ENCODE measurements at places on chromosomes 4 and X. TPM values are rescaled to one million over a fixed set of nuclear protein-coding genes. Genes with fewer than 3 reads are reported as not detected.

The CPLX1 gene
- total RNA-seq: not detected

The MAGEC3 gene
- not detected for total RNA-seq

The YIPF7 gene
- not detected for total RNA-seq

The G3BP2 gene
- 161 TPM for total RNA-seq

The CD38 gene
- total RNA-seq: 5.6 TPM

The COL4A5 gene
- total RNA-seq: not detected

The CDS1 gene
- 0.70 TPM for total RNA-seq

The CLDN34 gene
- total RNA-seq: not detected

The GAB3 gene
- 14.7 TPM for total RNA-seq

The CAPN6 gene
- total RNA-seq: not detected

The RPS6KA6 gene
- not detected for total RNA-seq

The DOK7 gene
- not detected for total RNA-seq

DNA sequence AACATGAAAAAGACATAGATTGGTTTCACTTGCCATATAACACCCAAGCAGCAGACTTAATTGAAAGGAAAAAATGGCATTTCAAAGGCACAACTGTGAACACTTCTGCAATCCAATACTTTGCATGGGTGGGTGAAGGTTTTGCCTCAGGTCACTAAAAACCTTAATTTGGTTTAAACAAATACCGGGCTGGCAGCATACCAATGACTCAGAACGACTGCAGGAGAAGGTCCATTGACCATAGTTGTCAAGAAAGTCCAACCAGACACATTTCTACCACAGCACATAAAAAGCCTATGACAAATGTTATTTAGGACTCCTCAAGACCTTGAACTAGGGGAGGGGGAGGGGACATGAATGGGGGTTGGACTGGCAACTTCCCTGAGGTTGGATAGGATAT lies 183.6 kb upstream of the TRPC5 start:
- DNase-seq: no peak
- no peak overlapping the region for H3K4me3 ChIP-seq
- H3K27me3 ChIP-seq: no peaks in the 10 kb centered on the region
- H3K4me1 ChIP-seq: no peaks in the 10 kb centered on the region
- H3K27ac ChIP-seq: no peak overlapping the region
- H3K36me3 ChIP-seq: no peaks in the 10 kb centered on the region

- peaks cover 11% of the 10 kb centered on the region for H3K4me1 ChIP-seq
- no peaks in the 10 kb centered on the region for H3K27me3 ChIP-seq
- DNase-seq: no peak
- H3K36me3 ChIP-seq: no peaks in the 10 kb centered on the region
- no peak overlapping the region for H3K4me3 ChIP-seq
Measured at GRCh38 chr4:110088670-110089069, 109.7 kb downstream of the ELOVL6 start.

GRCh38 chr4:78293821-78294301 lies 236.7 kb downstream of the FRAS1 start:
- H3K27me3 ChIP-seq: no peaks in the 10 kb centered on the region
- H3K27ac ChIP-seq: no peak overlapping the region
- no peak overlapping the region for H3K4me3 ChIP-seq
- H3K4me1 ChIP-seq: no peaks in the 10 kb centered on the region
- no peaks in the 10 kb centered on the region for H3K36me3 ChIP-seq
- no peak for DNase-seq

GRCh38 chr4:129926936-129927335 lies 831.0 kb downstream of the C4orf33 start:
- DNase-seq: no peak
- no peaks in the 10 kb centered on the region for H3K27me3 ChIP-seq
- H3K4me3 ChIP-seq: no peak overlapping the region

- no peaks in the 10 kb centered on the region for H3K4me1 ChIP-seq
- H3K27me3 ChIP-seq: no peaks in the 10 kb centered on the region
- H3K4me3 ChIP-seq: no peak overlapping the region
- H3K36me3 ChIP-seq: no peaks in the 10 kb centered on the region
- no peak overlapping the region for H3K27ac ChIP-seq
Measured at GRCh38 chr4:78650106-78651024, 98.8 kb downstream of the ANXA3 start.

- H3K4me3 ChIP-seq: no peak overlapping the region
- H3K36me3 ChIP-seq: peaks cover 25% of the 10 kb centered on the region
- no peak for DNase-seq
- no peaks in the 10 kb centered on the region for H3K27me3 ChIP-seq
Measured at GRCh38 chr4:184397516-184398163, 76.7 kb downstream of the IRF2 start.

DNA sequence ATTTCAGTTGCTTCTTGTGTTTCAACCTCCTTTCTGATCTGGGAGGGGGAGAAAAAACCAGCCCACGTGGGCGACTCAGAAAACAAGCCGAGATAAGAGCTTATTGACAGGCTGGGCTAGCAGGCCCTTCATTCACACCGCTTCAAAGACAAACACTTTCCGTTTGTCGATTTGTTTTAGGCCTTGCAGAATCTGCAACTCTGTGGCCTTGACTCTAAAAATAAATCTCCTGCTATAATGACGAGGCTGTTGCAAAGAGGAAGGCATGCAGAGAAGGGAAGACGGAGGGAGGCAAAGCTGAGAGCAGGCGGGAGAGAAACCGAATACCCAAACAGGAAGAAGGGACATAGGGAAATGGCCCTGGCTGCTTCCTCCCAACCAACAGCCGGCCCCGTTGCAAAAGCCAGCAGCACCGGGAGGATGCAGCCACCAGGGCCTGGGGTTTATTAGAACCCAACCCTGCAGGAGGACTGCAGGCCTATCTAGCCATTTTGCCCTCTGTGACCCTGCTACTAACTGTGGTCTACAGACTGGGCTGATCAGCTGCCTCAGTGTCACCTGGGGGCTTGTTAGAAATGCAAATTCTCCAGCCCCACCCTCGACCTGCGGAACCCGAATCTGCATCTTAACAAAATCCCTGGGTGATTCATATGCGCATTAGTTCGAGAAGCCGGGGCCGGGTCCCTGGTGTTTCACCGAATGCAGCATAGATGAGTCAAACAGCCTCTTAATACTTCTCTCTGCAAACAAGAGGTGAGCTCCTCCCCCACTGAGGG lies 325.5 kb downstream of the BCOR start:
- H3K27ac ChIP-seq: peak overlapping the region; percentile 43
- no peaks in the 10 kb centered on the region for H3K27me3 ChIP-seq
- peak overlapping the region; percentile 17 for H3K4me3 ChIP-seq

- H3K4me3 ChIP-seq: no peak overlapping the region
- H3K27ac ChIP-seq: no peak overlapping the region
- H3K27me3 ChIP-seq: no peaks in the 10 kb centered on the region
- no peaks in the 10 kb centered on the region for H3K36me3 ChIP-seq
- DNase-seq: no peak
- H3K4me1 ChIP-seq: no peaks in the 10 kb centered on the region
Measured at GRCh38 chr4:111542056-111542455, 603.2 kb upstream of the FAM241A start.

- peaks cover 72% of the 10 kb centered on the region for H3K36me3 ChIP-seq
- H3K27ac ChIP-seq: no peak overlapping the region
- no peaks in the 10 kb centered on the region for H3K4me1 ChIP-seq
- DNase-seq: no peak
- H3K4me3 ChIP-seq: no peak overlapping the region
Measured at GRCh38 chr4:48556268-48556667, 66.2 kb downstream of the ZAR1 start.

GRCh38 chrX:48890934-48891401 lies 6.6 kb downstream of the TIMM17B start:
- H3K27ac ChIP-seq: peak overlapping the region; percentile 81
- no peaks in the 10 kb centered on the region for H3K36me3 ChIP-seq
- no peaks in the 10 kb centered on the region for H3K27me3 ChIP-seq
- H3K4me1 ChIP-seq: peaks cover 4% of the 10 kb centered on the region

DNA sequence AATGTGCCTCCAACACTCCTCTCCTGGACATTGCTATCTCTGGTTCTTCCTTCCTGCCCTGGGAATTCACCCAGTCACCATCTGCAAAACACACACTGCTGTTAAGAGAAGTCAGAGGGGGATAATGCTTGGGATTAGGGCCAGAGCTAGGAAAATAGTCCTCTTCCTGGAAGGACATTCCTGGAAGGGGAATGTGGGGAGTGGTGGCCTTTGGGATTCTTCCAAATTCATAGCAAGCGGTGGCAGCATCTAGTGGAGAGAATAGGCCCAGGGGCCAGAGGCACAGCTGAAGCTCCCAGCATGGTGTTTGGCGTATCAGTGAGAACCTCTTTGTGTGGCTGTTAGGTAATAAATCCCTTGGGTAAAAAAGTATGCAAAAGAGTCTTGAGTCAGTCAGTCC lies 34.3 kb downstream of the SHROOM4 start:
- H3K27ac ChIP-seq: no peak overlapping the region
- no peaks in the 10 kb centered on the region for H3K36me3 ChIP-seq
- no peaks in the 10 kb centered on the region for H3K4me1 ChIP-seq
- no peaks in the 10 kb centered on the region for H3K27me3 ChIP-seq

DNA sequence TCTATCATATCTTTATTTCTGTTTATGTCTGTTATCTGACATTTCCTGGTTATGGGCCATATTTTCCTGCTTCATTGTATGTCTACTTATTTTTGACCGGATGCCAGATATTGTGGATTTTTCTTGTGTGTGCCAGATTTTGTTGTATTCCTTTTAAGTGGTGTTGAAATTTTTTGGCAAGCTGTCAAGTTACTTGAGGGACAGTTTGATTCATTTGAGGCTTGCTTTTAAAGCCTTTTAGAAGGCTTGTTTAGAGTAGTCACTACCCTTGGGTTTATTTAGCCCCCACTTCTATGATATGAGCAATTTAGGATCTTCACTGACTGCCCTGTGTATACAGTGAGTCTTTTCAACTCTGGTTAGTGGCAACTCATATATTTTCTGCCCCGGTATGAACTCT lies 29.2 kb upstream of the NPY2R start:
- no peaks in the 10 kb centered on the region for H3K4me1 ChIP-seq
- no peak for DNase-seq
- no peaks in the 10 kb centered on the region for H3K36me3 ChIP-seq
- no peaks in the 10 kb centered on the region for H3K27me3 ChIP-seq
- H3K4me3 ChIP-seq: no peak overlapping the region

DNA sequence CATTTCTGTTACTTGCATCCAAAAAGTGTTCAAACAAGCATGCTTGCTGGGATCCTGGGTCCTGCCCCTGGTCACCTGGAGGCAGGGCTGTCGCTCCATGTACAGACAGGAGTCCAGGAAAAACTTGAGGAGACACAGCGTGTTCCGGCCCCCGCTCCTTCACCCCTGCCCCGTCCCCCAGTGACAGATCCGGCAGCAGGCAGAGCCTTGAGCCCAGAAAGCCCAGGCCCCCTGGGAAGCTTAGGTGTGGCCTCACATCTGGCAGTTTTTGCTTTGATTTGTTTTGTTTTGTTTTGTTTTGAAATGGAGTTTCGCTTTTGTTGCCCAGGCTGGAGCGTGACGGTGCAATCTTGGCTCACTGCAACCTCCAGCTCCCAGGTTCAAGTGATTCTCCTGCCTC lies 67.0 kb downstream of the TRMT44 start:
- no peak overlapping the region for H3K27ac ChIP-seq
- no peak overlapping the region for H3K4me3 ChIP-seq
- DNase-seq: no peak
- H3K27me3 ChIP-seq: no peaks in the 10 kb centered on the region
- no peaks in the 10 kb centered on the region for H3K4me1 ChIP-seq

- no peaks in the 10 kb centered on the region for H3K27me3 ChIP-seq
- no peaks in the 10 kb centered on the region for H3K36me3 ChIP-seq
- H3K27ac ChIP-seq: no peak overlapping the region
- no peak overlapping the region for H3K4me3 ChIP-seq
Measured at GRCh38 chrX:128816919-128817318, 706.4 kb downstream of the SMARCA1 start.

- H3K27me3 ChIP-seq: no peaks in the 10 kb centered on the region
- no peaks in the 10 kb centered on the region for H3K4me1 ChIP-seq
- H3K27ac ChIP-seq: no peak overlapping the region
- no peaks in the 10 kb centered on the region for H3K36me3 ChIP-seq
Measured at GRCh38 chr4:35934320-35934981, 309.9 kb downstream of the ARAP2 start.

- H3K27me3 ChIP-seq: no peaks in the 10 kb centered on the region
- peak overlapping the region; percentile 90 for H3K27ac ChIP-seq
- H3K4me3 ChIP-seq: peak overlapping the region; percentile 93
- no peaks in the 10 kb centered on the region for H3K36me3 ChIP-seq
- peak; percentile 87 for DNase-seq
Measured at GRCh38 chr4:119300101-119300978, 21.6 kb downstream of the FABP2 start.

DNA sequence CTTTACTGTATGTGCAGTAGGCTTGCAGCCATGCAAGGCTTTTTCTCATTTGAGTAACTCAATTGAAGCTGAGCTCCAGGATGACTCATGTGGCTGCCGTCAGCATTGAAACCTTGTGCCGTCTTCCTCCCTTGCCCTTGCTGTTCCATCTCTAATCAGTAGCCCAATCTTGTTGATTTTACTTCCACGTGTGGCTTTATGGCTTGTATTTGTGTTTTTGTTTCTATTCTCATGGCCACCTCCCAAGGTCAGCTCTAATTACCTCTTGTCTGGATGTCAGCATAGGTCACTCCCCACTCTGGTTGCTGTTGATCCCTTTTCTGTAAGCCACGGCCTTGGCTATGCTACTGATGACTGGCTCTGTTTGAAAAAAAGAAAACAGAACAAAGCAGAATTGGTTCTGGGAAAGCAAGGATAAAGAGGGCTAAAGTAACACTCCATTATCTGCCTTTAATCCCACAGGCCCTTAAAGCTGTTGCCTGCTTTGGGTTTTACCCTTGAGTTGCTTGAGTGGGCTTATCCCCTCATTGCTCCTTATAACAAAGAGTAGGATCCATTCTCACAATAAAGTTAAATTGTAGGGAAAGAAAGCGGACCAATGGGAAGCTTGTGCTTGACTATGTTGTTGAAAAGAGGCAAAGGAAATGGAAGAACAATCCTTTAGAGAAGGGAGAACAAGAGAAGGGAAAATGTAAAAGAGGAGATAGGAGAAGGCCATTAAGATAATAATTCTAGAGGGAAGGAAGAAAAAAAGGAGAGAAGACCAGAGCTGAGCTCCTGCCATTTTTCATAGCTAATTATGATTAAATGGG lies 173.9 kb upstream of the PGRMC2 start:
- DNase-seq: no peak
- H3K27me3 ChIP-seq: no peaks in the 10 kb centered on the region
- H3K27ac ChIP-seq: no peak overlapping the region
- H3K4me3 ChIP-seq: no peak overlapping the region
- H3K36me3 ChIP-seq: no peaks in the 10 kb centered on the region
- H3K4me1 ChIP-seq: no peaks in the 10 kb centered on the region

- no peak for DNase-seq
- H3K36me3 ChIP-seq: no peaks in the 10 kb centered on the region
- H3K4me3 ChIP-seq: no peak overlapping the region
Measured at GRCh38 chr4:139163806-139164206, 13.2 kb downstream of the ELF2 start.

DNA sequence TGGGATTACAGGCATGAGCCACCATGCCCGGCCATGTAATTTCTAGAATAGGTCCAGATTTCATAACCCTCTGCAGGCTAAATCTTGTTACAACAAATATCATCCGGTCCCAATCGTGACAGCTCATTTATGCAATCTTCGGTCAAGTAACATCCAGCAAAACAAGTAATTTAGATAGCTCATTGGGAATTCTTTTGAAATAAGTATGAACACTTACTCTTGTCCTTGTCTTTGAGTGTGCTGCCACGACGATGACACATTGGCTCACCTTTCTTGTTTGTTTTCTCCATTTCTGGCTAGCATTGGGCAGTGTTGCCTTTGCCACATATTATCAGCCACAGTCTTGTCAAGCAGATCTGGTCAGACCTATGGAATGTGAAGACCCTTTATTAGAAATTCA lies 92.0 kb downstream of the PHEX start:
- DNase-seq: no peak
- H3K36me3 ChIP-seq: no peaks in the 10 kb centered on the region
- H3K4me1 ChIP-seq: no peaks in the 10 kb centered on the region
- H3K4me3 ChIP-seq: no peak overlapping the region

All from naive thymus-derived CD4-positive, alpha-beta T cell (primary cell).